Frontal cortex (tissue), 4 donors: ENCODE measurements at places on chromosomes 7 and 10. TPM values are rescaled to one million over a fixed set of nuclear protein-coding genes. Genes with fewer than 3 reads are reported as not detected.

CD36 gene
- 22.0 TPM for total RNA-seq

- no peak for DNase-seq
These were observed 613 bp downstream of the USP6NL start for GRCh38 chr10:11610826-11611247.

DNA sequence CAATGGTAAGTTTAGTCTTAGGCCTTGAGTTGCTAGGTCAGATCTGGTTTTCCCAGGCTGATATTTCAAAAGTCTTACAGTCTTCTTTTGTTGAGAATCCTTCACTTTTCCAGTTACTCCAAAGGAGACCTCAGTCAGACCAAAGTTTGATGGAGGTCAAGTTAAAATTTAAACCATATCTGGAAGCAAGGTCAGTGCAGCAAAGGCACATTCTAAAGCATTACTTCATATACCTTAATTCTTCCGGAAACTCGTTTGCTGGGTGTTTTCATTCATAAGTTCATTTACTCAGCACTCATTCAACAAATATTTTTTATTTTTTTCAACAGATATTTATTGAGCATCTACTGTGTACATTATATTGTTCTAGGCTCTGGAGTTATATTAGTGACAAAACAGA, 403.0 kb upstream of the LRGUK start:
- DNase-seq, result no peak

GRCh38 chr10:5731559-5731958, 46.9 kb downstream of the TASOR2 start:
- no peak for DNase-seq

DNA sequence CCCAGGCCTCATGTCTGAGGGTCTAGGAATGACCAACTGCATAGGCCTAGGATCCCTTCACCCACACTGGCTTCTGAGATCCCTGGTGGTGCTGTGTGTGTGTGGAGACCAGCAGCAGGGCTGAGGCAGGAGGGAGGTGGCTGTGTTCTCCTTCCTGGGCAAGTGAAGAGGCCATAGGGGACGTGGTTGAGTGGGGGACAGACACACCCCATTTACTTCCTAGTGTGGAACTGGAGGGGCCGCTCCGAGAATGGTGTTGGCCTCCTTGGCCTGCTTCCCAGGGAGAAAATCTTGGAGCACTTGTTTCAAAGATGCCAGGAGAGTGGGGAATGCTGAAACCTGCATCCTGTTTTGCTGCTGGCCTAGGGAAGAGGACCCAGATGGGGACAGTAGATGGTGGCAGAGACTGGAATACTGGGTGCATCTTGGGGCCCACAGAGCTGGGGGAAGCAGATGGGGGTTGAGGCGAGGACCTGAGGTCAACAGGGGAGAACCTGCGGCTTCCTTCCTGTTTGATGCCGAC, 19.1 kb downstream of the UBTD1 start:
- no peak for DNase-seq

FOXP2 gene
- 20.0 TPM for total RNA-seq

GRCh38 chr10:71404503-71405295, 8.0 kb downstream of the CDH23 start:
- no peak for DNase-seq

- no peak for DNase-seq
These were observed 188.6 kb downstream of the AUTS2 start for GRCh38 chr7:69786730-69787395.

DNA sequence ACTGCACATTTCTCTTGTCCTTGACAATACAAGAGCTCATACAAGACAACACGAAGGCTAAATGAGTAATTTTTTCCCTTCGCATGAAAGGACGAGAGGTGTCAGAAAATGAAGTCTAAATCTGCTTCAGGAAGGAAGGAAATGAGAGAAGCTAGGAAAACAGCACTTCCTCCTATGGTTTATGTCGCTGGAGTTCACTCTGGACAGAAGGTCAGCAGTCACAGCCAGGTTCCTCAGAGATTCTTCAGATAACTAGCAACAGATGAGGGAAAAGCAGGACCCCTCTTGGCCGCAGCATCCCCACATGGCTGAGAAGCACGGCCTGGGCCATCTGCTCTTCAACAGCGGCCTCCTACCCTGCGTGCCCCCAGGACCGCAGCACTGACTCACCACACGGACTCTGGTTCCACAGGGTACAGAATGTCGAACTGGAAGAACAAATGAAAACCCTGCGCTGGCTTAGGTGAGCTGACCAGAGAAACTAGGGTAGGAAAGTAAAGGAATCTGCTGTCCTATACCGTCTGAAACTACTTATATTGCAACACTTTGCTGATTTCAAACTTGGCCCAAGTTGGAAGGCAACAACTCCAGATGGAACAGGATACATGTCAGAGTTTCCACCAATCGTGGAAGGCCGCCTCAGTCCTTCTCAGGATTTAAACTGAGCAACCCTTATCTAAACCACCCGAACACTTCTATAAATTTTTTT, 26.3 kb downstream of the DNMBP start:
- DNase-seq, result no peak

GRCh38 chr10:17255512-17255911, 27.5 kb downstream of the VIM start:
- DNase-seq, result no peak

TMEM178B gene
- total RNA-seq, result 53.0 TPM

DNA sequence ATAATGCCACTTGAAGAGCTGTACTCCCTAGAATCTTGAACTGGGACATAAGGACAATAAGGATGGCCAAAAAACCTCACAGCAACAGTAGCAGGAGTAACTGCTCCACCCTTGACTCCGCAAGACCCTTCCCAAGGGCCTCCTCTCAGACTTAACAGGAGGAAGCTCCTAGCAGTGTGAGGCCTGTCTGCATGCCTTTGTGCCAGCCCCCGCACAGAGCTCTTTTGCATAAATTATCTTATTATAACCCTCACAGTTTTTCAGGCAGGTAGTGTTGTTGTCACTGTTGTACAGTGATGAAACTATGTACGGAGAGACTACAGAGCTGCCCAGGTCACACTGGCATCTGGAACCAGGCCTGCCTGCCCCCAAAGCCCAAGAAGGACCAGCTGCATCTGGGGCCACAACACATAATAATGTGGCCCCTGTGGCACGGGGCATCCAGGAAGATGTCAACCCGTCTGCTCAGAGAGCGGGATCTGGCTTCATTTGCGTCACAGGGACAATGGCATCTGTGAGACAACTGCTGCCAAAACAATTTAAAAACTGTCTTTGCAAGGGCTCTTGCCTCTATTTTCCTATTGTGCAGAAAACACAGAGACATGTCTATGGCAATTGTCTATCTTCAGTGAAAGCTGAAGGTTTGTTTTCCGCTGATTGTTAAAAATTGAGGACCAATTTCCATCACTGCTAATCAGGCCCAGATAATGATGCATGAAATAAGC, 249.3 kb upstream of the GRB10 start:
- no peak for DNase-seq

LEP gene
- not detected for total RNA-seq

MINDY4 gene
- total RNA-seq, result 2.4 TPM

HOXA1 gene
- total RNA-seq, result not detected

DNA sequence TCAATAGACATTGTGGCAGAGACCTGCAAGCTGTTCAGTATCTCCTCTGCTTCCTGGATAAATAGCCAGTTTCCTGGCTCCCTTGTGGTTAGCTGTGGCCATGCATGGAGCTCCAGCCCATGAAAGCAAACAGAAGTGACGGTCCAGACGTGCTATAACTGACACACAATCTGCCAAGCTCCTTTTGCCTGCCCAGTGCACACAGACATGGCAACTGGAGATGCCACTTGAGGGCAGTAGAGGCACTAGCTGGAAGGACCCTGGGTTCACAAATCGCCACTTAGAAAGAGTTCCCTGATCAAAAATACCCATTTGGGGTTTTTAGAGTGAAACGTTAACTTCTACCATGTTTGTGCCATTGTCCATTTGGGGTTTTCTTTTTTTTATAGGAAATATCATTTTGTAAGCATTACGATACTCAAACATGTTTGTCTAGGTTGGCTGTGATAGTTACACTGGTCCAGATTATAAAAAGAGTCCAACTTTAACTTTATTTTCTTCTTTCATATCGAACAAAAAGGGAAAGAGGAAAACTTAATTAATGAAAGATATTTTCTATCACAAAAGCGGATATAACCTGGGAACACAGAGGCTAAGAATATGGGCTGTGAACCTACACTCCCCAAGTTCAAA, 31.3 kb downstream of the KIN start:
- no peak for DNase-seq

DNA sequence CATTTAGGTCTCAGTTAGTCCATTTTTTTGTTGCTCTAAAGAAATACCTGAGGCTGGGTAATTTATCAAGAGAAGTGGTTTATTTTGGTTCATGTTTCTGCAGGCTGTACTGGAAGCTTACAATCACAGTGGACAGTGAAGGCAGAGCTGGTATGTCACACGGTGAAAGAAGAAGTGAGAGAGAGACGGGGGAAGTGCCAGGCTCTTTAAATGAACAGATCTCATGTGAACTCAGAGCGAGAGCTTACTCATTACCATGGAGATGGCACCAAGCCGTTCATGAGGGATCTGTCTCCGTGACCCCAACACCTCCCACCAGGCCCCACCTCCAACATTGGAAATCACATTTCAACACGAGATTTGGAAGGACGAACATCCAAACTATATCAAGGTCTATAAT, 18.9 kb upstream of the PNLIPRP3 start:
- no peak for DNase-seq

DNA sequence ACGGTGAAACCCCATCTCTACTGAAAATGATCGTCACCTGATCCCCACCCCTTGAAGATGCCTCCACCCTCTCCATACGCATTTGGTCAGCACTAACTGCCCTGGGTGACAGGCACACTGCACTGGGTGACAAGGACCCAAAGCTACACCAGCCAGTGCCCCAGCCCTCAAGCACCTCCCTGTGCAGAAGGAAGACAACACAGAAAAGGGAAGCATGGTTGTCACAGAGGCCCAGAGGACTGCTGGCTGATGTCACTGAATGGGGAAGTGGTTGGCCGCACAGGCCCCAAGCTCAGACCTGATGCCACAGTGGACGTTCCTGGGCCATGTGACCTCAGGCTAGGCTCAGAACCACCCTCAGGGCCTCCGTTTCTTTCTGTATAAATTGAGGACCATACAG, 4.2 kb upstream of the PILRA start:
- DNase-seq, result no peak

DNA sequence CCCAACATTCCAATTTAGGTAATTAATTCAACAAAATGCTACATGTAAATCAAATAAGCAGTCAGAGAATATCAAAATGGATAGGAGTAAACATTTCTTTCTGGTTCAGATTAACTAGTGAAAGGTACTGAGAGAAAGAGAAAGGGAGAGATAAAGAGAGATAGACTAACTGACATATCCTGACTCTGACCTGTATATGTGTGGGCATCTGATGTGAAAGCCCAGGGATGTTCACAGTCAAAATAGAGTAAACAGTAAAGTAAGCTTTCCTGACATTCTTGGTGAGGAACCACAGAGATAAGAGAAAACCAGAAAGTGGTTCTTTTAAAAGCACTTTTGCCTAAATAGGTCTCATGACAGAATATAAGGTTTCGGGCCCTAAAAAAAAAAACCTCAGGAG, 37.5 kb upstream of the ANK3 start:
- DNase-seq, result no peak

DNA sequence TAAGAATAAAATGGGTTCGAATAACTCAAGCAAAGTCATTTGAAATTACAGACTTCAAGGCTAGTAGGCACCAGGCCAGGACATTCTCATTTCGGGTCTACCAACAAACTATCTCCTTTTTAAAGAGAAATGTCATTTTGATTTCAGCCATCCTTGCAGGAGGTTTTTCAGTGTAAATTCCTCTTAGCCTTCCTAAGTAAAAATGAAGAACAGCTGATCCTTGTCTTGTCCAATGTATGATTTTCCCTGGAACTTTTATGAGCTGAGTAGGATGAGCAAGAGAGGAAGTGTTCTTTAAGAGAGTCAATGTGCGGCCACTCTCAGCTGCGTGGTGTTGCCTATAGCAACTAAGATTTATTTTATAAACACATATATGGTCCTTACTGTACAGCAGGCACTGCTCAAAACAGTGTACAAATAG, 110.1 kb downstream of the PLCE1 start:
- DNase-seq, result no peak

DNA sequence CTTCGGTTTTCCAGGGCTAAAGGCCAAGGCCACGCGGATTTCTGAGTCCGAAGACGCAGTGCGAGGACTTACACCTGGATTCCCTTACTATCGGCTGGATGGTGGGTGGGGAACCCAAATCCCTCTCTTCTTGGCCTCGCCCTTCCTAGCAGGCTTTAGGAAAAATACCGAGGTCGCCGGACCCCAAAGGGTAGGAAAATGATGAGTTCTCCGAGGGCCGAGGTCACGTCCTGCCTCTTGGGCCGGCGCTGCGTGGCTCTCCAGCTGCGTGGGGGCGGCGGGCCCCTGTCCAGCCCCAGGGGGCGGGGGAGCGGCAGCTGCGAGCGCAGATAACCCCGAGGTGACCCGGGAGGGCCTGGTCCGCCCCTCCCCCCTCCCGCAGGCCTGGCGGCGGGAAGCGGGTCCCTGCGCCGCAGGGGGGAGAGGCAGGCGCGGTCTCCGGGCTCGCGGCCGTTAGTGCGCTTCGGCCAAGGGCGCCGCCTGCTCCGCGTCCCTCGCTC, 805 bp upstream of the HMX3 start:
- DNase-seq, result no peak

THSD7A gene
- total RNA-seq, result 34.6 TPM

GRCh38 chr7:44889086-44889781, 3.9 kb upstream of the PURB start:
- no peak for DNase-seq

GRCh38 chr10:116608686-116609594, 11.8 kb upstream of the PNLIPRP2 start:
- no peak for DNase-seq

DNA sequence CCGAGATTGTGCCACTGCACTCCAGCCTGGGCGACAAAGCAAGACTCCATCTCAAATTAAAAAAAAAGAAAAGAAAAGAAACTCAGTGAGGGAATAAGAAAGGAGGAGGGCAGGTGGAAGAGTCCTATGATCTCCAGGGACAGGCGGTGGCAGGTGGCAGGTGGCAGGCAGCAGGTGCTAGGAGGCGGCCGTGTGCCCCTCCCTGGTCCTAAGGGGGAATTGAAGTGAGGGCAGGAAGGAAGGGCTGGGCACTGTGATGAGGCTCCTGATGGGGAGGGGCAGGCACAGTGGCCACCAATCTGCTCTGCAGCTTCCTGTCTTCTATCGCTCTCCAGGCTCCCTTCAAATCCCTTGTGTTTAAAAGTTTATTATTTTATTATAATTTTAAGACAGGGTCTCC, 41.2 kb upstream of the UBE3C start:
- DNase-seq, result no peak

CH25H gene
- 0.82 TPM for total RNA-seq

- DNase-seq, result no peak
These were observed 1.0 kb downstream of the BEND7 start for GRCh38 chr10:13527864-13528122.

DNA sequence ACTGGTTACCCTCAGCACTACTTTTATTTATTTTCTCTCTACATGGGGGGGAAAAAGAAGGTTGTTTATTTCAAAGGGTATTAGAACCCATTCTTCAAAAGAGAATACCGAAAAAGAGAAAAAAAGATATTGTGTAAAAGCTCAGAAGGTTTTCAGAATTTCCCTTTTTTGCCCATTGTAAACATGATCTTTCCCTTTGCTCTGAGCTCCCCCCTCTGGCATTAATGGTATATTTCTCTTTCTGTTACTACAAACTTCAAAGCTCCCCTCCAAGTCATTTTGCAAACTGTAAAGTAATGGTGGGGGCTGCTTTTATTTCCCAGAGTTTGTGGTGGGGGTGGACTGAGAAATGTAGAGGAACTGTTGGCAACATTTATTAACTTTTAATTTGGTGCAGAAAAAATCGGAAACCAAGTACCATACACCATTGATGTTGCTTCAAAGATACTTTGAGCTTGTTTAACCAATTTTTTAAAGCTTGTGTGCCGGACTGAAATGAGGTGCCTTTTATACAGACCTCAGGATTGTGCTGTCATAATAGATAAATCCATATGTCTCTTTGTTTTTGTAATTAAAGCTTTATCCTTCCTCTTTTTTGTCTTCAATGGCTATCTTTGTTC, 181.5 kb downstream of the EXOC4 start:
- DNase-seq, result peak; percentile 8
